NB4 (cell line): ENCODE measurements at places on chromosomes 2 and 18.

DNA sequence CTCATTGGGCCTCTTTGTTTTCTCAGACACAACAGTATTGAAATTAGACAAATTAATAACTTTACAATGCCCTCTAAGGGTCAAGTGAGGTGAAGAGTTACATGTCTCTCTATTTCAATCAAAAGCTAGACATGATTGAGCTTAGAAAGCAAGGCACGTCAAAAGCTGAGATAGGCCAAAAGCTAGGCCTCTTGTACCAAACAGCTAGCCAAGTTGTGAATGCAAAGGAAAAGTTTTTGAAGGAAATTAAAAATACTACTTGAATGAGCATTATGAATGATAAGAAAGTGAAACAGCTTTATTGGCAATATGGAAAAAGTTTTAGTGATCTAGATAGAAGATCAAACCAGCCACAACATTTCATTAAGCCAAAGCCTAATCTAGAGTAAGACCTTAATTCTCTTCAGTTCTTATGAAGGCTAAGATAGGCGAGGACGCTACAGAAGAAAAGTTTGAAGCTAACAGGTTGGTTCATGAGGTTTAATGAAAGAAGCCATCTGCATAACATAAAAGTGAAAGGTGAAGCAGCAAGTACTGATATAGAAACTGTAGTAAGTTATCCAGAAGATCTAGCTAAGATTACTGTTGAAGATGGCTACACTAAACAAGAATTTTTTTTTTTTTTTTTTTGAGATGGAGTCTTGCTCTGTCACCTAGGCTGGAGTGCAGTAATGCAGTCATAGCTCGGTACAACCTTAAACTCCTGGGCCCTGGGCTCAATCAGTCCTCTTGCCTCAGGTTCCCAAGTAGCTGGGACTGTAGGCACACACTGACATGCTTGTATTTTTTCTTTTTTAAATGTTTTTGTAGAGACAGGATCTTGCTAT lies 65.5 kb downstream of the FAM117B start:
- DNase-seq: no peak

- peak; percentile 66 for DNase-seq
Measured at GRCh38 chr2:202909394-202910192, 1.9 kb downstream of the WDR12 start.

DNA sequence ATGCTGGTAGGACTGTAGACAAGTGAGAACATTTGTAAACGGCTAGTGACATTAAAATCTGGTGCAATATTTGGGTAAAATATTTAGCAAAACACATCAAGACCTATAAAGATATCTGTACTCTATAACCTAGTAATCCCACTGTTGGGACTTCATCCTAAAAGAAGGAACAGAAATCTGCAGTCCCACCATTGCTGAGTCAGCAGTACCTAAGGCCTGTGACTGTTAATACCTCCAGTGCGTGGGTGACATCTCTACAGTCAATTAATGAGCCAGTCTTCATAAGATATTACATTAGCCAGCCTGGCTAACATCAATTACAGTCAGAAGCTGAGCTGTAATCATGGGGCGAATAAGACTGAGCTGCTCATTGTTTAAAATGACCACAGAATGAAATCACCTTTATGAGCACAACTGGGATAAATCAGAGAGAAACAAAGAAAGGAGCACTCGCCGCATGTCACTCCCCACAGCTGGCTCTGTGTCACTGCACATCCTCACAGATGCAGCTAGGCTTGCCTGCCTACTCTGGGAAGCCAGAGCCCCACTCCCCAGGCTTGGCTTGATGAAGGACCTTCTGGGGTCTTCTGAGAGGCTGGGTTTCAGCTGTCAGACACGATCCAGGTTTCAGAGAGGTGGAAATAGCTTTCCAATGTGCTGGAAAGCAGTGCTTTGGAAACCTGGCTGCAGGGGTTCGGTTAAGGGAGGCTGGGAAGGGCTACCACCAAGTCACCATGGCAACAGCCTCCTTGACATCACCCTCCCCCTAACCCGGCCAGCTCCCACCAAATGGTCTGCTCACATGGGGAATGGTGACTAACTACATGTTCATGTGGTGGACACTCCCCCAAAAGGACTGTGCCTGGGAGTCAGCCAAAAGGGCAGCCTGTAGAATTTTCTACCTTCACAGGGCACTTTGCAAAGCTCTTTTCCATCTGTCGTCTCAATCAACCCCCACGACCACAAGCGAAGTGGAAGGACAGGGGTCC lies 145.0 kb downstream of the ZBTB7C start:
- DNase-seq: no peak

DNA sequence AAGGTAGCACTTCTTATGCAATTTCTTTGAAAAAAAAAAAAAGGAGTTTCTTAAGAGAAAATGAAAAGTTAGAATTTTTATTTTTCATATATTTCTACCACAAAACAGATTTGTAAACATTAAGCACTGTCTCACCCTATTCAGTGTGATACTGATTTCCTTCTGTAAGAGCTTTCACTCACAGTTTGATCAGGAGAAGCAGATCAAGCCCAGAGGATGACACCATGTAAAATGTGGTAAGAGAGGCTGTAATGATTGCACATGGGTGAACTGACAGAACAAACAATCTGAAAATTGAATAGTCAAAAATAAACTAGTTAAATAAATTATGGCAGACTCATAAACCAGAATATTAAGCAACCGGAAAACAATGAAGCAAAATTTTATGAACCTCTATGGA lies 54.5 kb downstream of the MEMO1 start:
- no peak for DNase-seq

DNA sequence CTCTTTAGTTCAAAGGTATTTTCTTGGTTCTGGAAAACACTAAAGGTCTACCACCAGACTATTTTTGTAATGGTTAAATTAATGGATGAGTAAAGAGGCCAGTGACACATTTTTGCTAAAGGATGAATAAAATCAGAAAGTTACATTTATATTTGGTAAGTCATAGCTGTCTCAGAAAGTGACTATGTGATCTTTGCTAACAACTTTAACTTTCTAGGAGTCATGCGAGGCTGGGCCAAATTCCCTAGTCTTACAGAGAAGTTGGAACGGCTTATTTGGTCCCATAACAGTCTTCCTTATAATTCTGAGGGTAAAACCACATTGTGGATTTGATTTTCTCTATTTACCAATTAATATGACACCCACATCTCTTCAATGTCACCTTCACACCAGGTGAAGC lies 198.1 kb downstream of the PDE1A start:
- no peak for DNase-seq
